ENCODE measurements at places on chromosomes 7 and 10.

GRCh38 chr10:95374597-95375209, 83.9 kb upstream of the PDLIM1 start:
- DNase-seq = peak; percentile 75

DNA sequence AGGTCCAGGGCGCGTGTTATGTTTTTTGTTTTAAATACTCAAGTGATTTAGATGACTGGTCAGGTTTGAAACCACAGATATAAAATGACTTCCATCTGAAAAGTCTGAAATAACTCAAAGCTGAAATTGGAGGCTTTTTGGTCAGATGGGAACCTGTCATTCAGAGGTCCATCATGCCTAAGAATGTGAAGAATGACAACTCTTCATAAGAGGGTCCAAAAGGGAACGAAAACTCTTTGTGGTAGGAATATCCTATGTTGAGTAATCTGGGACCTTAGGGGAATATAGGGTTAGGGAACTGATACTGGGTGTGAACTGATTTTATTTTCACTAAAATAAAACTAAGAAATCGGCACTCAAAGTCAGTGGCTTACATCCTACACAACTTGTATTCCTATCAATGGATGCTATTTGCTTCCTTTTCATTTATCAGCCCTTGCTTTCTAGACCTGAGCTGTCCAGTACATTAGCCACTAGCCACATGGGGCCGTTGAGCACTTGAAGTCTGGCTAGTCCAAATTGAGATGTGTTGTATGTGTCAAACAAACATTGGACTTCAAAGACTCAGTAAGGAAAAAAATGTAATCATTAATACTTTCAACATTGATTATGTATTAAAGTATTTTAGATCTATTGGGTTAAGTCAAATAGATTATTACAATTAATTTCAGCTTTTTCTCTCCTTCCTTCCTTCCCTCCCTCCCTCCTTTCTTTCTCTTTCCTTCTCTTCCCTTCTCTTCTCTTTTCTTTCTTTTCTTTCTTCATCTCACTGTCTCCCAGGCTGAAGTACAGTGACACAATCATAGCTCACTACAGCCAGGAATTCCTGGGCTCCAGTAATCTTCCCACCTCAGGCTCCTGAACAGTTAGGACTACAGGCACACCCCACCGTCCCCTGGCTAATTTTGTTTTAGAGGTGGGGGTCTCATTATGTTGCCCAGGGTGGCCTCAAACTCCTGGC, 56.5 kb upstream of the KDM7A start:
- no peak for DNase-seq

- no peak for DNase-seq
These were observed 15.2 kb upstream of the LAMB4 start for GRCh38 chr7:108145401-108145800.

GRCh38 chr10:43395571-43396060, 13.4 kb downstream of the HNRNPF start:
- DNase-seq = peak; percentile 30

DNA sequence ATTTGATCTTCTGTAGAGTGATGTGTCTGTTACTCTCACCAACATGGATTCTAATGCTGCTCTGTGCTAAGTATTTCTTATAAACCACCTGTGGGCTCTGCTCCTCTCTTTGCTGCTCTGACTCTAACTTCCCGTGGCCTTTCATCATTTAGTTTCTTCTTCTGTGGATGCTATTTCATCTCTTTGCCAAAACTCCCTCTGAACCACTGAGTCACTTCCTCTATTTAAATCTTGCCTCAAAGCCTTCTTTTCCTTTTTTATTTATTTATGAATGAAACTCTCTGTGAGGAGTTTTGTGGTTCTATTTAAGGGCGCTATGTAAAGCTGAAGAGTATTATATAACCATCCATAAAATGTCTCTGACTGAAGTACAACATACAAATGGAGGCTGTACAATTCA, 538.5 kb downstream of the SUGCT start:
- DNase-seq = peak; percentile 57

DNA sequence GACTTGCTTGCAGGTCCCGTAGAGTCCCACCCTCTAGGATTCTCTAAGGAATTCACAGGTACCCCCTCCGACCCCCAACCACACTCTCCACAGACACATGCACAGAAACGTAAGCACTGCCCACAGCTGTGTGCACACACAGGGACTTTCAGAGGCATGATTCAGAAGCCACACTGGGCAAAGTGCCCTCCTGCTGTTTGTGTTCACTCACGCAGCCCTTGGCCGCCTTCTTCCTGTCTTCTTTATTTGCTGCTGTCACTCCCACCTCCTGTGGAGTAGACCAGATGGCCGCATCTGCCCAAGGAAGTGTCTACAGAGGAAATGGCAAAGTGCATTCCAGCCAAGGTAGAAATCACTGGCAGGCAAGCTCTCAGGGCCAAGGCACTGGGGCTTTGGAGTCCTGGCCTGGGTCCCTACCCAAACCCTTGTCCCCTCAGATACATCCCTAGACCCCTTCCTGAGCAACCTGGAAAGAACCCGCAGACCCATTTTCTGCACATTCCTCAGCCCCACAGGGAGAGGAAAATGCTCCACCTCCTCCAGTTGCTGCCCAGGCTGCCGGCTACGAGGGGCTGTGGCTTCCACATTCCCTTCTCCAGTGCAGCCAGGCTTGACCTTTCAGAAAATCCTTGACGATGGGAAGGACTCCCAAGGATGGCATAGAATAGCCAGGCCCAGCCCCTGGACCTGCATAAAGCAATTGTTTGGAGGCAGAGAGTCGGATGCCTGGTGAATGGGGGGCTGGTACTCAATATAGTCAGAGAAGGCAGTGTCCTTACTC, 21.6 kb upstream of the GIMAP8 start:
- peak; percentile 69 for DNase-seq

DNA sequence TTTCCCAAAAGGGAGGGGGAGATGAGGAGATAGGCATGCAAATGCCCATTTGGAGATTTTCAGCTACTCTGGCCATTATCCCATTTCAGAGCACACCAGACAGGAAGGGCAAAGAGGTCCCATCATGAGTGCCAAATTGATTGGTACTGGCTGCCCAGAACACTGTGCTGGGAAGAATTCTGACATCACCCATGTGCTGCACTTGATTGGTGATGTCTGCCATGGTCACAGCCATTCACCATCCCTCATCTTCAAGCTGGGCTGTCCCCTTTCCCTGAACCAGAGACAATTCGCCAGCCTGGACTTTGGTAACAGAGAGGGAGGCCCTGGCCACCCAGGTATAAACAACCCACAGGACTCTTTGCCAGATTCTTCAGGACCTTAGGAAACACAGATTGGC, 23.2 kb upstream of the RADIL start:
- DNase-seq = no peak

GRCh38 chr10:5491477-5491876, 7.9 kb downstream of the CALML5 start:
- DNase-seq = no peak

DNA sequence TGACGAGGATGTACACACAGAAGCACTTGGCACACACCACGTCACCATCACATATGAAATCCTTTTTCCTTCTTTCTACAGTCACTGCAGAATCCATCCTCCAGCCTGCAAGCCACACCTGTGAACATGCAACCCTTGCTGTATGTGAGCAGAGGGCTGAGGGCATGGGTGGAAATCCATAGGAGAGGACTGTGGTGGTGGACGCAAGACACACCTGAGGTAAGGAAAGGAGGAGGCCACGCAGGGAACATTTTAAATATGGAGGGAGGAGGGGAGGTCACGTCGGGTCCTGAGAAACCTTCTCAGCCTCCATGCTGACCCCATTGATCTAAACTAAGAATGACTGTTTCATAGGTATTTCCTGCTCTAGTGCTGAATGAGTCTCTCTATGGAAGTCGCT, 28.6 kb downstream of the ADARB2 start:
- DNase-seq = no peak

DNA sequence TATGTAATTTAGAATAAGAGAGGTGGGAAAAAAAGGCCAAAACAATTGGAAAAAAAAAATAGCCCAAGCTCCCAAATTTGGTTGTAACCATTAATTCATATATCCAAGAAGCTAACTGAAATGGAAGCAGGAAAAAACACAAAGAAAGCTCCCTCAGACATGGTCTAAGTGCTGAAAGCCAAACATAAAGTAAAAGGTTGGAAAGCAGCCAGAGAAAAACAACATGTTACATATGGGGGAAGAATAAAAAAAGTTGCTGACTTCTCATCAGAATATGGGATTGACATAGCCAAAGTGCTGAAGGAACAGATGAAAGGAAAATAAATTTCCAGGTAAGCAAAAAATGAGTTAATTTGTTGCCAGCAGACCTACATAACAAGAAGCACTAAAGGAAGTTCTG, 40.3 kb downstream of the PDZD8 start:
- no peak for DNase-seq

- DNase-seq = peak; percentile 95
These were observed 4.2 kb downstream of the AFAP1L2 start for GRCh38 chr10:114400091-114400490.

- no peak for DNase-seq
These were observed 230.0 kb upstream of the HABP2 start for GRCh38 chr10:113322843-113323242.

GRCh38 chr10:111103196-111103840, 26.5 kb downstream of the ADRA2A start:
- DNase-seq = no peak

- DNase-seq = peak; percentile 82
These were observed 278.8 kb downstream of the CACNA2D1 start for GRCh38 chr7:82164813-82165212.

GRCh38 chr10:111707076-111707475, 476.5 kb downstream of the GPAM start:
- no peak for DNase-seq

DNA sequence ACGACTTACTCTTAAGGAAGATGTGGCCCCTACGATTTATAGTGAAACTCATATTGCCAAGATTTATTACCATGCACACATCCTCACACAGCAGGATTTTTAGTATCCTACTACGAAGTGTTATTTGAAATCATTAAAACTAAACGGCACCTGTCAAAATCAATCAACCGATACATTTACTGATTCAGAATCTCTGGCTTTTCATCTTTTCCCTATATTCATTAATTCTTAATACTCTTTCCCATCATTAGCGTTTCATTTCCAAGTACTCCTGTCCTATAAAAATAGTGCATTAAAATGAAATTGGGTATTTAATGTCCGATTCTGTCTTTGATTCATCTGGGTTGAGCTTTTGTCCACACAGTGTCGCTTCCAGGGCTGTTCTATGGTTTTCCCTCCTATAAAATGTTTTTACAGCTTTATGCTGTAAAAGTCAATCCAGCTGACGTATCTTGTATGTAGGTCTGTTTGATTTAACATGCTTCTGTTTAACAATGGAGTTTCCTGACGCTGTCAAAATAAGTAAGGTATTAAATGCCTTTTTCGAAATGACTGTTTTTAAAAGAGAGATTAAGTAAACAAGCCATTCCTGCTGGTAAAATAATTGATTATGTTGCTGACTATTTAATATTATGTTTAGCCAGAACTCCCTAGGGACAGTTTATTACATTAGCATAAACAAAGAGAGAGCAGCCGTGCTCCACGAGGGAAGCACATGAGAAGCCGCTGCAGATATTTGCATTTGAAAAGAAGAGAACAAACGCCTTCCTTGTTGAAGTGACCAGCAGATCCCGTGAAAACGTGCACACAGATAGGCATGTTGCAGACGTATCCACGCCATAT, 22.3 kb upstream of the SFMBT2 start:
- peak; percentile 45 for DNase-seq

GRCh38 chr10:129334266-129334665, 132.8 kb upstream of the MGMT start:
- no peak for DNase-seq

DNA sequence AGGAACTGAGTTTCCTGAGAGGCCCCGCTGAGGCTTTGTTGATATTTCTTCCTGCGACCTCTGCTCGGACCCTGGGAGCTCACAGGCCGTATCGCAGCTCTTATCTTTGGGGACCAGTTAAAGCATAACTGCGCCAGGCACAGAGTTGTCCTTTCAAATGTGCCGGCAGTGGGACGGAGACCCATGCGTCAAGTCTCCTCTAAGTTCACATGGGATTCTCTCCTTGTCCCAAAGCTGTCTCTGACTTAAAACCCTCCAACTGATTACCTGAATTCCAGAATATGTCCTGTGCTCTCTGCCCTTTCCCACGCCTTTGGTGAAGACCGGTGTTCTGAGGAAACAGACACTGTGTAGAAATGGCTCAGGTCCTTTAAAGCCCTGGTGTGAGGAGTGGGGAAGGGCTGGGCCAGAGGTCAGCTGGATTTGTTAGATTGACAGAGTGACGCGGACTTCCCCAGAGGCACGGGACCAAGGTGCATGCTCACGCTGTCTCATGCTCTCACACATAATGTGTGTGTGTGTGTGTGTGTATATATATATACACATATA, 169.8 kb downstream of the EGFR start:
- DNase-seq = no peak

DNA sequence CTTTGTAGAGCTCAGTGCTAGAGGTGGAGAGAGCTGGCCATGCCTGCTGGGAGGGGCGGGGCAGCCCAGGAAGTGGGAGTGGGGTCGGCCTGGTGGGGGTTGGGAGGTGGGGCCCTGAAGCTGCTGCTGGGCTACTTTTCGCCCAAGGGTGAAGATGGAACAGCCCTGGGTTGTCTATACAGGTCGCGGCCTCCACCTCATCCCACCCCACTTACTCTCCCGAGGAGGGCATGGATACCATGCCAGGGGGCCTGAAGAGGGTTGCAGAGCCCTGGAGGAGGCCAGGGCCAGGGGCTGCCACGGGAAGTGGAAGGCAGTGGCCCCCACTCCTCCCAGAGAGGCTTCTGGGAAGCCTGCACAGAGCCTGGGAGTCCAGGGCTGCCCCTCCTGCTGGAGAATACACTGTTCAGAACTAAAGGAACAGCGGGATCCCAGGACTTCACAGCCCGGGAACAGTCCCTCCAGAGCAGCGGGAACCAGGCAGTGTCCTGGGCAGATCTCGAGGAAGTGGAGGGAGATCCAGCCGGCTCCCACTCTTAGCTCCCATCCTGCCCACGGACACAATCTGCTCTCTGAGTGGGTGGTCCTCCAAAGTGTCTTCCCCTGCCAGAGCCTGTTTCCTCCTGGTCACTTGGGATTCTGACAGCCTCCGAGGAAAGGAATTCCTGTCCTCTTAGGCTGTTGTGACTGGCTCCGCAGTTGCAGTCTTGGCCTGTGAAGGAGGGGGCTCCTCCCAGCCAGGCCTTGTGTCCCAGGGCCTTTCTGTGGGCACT, 23.5 kb downstream of the MAT1A start:
- DNase-seq = no peak

DNA sequence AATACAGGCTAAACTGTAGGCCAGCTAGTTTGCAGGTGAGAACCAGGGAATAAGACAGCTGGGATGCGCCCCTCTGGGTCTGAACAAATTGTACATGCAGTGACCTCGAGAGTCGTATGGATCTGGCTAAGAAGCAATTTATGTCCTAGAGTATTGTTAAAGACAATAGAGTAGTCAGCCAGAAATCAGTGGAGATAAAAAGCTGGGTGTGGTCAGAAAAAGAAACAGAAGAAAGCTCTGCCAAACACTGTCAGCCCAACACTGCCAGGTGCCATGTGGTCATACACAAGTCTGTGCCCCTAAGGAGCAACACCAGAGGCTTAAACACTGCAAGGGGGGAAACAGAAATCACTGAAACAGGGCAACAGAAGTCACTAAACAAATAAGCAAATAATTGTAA, 62.2 kb downstream of the CNOT4 start:
- no peak for DNase-seq

- no peak for DNase-seq
These were observed 594.1 kb downstream of the GRM8 start for GRCh38 chr7:126658684-126659083.

All from fibroblast of villous mesenchyme (primary cell).